ENCODE measurements at places on chromosomes 16 and 17.

DNA sequence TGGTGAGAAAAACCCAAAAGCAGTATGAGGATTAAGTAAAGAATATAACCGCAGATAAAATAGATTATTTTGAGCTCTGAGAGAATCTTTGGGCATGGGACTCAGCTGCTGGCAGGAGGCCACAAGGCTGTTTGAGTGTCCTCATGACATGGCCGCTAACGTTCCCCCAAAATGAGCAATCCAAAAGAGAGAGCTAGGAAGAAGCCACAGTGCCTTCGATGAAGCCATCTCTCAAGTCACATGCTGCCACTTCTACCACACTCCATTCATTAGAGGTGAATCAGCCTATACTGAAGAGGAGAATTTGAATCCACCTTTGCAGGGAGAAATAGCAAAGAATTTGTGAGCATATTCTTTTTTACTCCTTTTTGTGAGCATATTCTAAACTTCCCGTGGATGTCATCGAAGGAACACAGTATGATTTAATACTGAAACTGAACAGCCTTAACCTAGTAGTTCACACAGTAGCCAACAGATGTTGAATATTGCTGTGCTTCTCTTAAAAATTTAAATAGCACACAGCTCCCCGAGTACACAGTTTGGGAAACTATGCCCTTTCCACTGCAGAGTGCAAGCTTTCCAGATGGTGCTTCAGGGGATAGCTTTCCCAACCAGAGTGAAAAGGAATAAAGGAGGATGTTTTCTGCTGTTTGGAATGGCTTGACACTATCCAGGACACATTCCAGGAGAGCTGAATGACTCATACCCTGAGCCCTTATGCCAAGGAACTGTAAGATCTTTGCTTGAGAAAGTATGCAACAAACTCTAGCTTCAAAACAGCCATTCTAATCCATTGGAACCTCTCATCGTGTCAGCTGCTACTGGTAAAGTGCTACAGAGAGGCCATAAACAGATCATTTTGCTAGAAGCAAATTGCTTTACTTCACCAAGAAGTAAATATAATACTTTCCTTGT, 33.9 kb downstream of the ANKFY1 start:
- no peak for DNase-seq

- DNase-seq: no peak
Observed at GRCh38 chr17:43517161-43517560, 29.0 kb downstream of the ETV4 start.

GRCh38 chr16:71257768-71258167, 27.2 kb upstream of the HYDIN start:
- no peak for DNase-seq

DNA sequence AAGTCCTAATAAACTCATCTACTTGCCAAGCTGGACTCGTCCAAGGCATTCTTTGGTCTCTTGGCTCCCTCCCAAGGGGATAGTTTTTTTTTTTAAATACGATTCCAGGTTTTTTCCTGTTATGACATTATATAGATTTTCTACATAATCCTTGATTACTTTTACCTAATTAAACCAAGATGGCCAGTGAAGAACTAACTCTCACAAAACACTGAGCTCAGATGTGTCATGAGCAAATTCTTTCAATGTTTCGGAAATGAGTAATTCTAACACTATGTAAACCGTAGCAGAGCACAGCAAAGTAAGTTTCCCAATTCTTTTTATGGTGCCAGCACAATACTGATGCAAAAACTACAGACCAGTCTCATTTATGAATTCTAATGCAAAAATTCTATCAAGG, 1.8 kb downstream of the ZNF23 start:
- DNase-seq: no peak

- DNase-seq: no peak
Observed at GRCh38 chr17:55368706-55369105, 52.9 kb downstream of the MMD start.

DNA sequence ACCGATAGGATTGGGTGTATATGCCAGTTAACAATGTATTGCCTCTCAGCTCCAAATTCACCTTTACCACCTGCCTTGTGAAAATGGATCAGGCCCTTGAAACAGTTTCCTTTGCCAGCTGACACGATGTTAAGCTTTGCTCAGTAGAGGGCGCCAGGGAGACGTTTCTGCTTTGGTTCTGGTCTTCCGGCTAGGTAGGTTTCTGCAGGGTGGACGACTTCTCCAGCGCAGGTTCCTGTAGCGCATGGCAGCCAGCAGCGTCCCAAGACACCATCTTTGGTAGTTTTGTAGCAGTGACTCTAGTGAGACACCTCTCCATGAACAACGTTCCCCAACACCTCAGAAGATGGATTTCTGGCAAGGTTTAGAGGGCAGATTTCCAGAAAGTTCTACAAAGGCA, 24.0 kb downstream of the SYCE1L start:
- no peak for DNase-seq

- DNase-seq: no peak
Observed at GRCh38 chr16:89588413-89589109, 13.0 kb downstream of the CPNE7 start.

DNA sequence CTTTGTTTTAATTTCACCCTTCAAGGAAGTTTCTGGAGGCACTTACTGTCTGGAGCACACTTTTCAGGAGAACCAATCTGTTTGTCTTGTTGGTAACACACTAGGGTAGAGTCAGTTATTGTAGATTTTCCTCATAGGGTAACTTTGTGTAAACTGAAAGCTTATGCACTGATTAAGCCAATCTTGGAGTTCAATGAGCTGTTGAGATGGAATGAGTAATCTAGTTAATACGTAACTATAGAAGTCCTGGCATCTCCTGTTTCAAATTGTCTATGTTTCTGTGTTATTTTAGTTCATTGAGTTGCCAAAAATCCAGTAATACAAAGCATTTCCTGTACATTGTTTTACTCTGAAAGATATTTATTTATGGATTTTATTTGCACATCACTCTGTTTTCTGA, 111.6 kb upstream of the HAS3 start:
- no peak for DNase-seq

DNA sequence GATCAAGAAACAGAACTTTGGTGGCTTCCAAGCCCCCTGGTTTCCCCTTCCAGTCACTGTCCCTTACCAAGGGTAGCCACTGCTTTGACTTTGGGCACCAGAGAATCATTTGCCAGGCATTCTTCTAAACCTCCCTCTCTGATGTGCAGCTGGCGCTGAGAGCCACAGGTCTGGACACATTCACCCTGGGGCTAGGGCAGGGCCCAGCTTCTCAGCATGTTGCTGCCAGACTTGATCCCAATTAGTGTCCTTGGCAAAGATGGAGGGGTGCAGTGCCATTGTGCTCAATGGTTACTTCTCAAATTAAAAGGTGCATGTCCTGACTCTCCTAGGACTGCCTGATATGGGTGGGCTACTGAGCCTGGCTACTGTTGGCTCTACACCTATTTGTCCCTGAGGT, 7.6 kb upstream of the SLC47A2 start:
- DNase-seq: no peak

DNA sequence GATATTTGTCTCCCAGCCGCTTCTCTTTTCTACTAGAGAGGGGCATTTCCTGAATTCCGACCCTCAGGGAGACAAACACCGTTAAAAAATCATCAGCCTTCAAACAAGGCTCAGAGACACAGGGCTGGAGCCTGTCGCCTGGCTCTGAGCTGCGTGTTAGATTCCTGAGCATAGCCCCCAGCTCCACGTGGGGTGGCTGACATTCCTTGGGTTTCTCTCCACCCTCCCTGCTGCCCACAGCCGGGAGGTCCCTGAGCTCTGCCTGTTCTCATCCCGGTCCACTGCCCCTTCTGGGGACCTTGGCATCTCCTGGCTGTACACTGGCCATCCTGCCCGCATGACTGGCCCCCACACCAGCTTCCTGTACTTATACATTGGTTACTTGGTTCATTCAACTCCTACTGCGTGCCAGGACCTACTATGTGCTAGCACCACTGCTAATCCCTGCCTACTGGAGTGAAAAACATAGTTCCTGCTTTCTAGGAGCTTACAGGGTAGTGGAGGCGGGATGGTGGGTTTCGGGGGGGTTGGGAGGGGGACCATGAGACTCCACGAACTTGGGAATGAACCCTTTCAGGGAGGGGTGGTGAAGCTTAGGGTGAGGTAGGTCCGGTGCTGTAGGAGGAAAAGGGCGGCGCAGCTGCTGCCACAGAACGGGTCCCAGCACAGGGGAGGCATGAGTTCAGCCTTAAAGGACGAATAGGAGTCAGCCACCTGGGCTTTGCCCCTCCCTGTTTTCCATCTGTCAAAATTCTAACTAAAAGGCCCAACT, 52.1 kb upstream of the TMEM132E start:
- DNase-seq: no peak

DNA sequence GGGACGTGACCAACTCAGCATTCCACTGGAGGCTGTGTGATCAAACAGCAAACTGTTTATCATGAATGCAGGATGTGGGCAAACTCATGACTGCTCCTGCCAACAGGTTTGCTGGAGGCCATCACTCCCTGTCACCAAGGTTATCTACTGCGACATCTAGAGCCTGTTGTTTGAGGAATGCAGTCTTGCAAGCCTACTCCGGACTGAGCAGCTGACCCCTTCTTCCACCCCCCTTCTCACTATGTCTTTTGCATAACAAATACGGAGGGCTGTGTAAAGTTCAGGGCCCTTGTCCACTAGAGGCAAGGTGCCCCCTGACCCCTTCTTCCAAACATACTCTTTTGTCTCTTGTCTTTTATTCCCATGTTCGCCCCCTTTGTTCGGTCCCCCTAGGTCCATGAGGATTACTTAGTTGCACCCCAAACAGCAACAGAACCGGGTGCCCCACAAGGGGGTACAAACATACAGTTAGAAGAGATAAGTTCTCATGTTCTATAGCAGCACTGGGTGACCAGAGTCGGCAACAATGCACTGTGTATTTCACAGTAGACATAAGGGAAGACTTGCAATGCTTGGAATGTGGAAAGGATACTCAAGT, 28.7 kb downstream of the MEAK7 start:
- no peak for DNase-seq

DNA sequence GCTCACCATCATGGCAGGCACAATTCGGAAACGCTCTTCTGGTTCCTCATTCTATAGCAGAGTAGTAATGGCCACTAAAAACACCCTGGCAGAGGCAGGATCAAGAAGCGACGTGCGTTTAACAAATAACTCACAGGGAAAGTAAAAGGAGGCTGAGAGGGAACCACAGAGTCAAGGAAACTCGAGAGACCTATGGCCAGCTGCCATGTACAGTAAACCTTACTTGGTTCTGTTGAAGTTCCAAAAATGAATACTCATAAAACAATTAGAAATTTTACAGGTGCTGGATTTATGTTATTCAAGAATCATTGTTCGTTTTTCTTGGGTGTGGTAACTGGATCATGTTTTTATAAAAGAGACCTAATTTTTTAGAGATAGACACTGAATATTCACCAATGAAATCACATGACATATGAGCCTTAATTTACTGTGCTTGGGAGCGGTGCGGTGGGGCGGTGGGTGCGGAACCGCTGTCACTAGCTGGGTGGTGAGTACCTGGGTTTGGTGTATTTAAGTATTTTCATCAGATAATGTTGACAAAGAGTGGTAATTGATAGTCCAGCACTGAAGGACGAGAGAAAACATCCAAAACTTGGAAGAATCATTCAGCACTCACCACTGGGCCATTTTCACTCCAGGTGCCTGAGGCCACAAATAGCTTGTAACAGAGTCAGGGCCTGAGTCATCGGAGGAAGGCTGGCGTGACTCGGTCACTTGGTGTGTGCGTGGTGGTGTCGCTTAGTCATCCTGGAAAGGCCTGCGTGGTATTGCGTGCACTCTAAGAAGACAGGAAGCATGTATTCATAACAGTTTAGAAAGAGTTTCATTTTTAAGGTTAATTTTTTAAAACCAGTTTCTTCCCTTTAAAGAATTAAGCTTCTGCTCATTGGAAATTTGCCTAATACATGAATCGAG, 135.4 kb upstream of the CHMP6 start:
- peak; percentile 71 for DNase-seq

- DNase-seq: no peak
Observed at GRCh38 chr17:15966183-15966878, 21.4 kb downstream of the ADORA2B start.

GRCh38 chr17:49473900-49474751, 21.0 kb upstream of the NGFR start:
- DNase-seq: no peak

DNA sequence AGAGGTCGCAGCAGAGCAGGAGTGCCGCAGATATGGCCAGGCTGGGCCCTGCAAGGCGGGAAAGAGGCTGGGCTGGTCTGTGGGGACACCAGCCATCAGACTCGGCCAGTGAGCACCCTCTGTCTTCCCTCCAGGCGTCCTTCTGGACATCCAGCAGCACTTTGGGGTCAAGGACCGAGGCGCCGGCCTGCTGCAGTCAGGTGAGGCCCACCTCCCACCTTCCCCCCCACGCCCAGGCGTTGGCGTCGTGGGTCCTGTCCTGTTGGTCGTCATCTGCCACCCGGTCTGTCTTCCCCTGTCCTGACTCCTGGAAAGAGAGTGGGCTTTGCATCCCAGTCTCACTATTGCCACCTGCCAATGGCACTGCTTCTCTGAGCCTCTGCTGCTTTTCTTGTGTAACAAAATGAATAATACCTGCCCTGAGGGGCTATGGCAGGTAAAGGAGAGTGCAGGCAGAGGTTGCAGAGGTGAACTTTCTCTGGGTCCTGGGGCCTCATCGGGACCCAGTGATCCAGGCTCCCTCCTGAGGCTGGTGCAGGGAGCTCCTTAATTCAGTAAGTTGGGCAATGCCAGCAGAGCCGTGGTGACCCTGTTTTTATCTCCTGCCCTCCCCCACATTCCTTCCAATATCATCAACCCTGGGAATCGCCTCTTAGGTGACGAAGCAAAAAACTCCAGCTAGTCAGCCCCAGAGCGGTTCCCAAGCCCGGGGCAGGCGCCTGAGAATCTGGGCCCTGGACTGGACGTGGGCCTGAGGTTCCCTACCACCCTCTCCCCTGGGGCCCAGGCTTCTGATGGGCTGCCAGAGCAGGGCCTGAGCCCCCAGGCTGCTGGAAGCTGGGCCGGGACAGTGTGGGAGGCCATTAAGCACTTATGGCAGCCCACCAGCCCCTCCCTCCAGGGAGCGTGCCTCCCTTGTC, 14.7 kb downstream of the SPNS2 start:
- no peak for DNase-seq

GRCh38 chr17:77385750-77386501, 245.2 kb downstream of the SEC14L1 start:
- no peak for DNase-seq

DNA sequence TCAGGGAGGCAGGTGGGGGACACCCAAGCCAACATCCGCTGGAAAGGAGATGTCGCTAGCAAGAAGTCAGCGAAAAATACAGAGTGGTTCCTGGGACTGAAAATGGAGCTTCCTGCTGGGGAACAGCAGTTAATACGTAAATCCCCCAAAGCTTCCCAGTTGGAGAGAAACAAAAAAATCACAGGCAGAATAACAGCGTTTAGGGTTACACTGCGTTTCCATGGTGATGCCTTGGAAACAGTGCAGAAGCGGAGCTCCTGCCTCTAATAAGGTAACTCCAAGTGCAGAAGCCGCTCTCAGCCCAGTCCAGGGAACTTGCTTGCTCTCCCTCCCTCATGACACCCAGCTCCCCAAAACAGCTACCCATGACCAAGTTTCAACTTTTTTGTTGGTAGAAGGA, 73.4 kb downstream of the PLD6 start:
- DNase-seq: no peak
